ENCODE measurements at places on chromosomes 4 and X.

DNA sequence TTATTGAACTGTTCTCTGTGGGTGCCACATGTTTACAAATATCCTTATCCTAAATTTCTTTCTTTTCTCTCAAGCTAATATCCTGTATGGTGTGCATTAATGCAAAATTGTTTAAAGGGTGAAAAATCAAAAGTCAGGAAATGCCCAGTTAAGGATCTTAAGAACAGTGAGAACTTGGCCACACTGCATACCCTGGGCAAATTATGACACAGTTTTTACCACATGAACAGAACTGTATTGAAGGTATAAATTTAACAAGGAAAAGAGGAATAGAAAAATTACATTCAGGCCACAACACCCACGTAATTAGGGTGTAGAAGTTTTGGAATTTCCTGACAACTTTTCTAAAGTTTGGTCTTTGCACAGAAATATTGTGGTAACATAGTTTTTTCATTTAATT lies 94.4 kb upstream of the HCCS start:
- DNase-seq = no peak

DNA sequence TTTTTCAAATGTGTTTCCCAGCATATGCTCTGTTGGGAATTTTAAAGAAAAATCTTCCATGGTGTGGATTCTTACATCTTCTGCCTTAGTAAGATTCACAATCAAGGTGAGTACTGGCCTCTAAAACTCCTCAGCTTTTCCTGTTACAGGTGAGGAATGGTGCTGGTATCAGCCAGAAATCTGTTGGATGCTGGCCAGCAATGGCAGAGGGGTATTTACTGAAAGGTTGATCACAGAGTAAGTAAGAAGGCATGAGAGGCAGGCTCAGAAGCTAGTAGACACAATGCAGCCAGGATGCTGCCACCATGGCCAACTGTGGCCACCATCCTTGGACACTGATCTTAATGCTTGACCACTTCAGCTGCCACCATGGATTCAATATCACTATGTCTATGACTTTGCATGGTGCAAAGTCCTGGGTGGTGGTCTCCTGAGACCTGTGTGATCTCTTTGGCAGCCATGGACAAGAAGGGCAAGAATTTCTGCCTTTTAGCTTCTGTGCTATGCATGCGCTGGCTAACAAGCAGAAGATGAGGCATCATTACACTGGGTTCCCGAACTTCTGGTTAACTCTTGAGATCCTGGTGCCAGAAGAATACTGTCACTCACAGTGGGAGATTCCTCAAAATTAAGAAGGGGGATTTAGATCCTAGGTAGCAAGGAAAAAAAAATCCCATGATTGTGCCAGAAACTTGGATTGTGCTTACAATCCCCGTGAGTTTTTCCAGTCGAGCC lies 60.2 kb downstream of the CHRNA9 start:
- no peak for DNase-seq

GRCh38 chr4:152676052-152676854 lies 3.5 kb downstream of the TMEM154 start:
- no peak for DNase-seq

- no peak for DNase-seq
Observed at GRCh38 chrX:95290455-95290854, 1394.2 kb upstream of the DIAPH2 start.

DNA sequence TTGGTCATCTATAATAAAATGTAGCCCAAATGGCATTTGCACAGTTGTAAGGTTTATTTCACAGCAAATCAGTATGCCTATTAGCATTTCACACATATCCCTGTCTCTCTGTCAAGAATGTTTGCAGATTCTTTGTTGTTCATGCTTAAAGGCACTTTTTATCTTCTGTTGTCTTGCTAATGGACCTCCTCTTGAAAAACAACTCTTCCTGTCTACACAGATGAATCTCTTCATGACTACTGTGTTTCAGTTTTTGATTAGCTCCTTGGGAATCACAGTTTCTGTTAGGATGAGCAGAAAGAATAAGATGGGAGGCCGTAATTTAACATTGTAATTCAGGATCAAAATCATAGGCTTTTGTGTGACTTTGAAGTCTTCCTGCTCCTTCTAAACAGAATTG lies 35.5 kb upstream of the SLC4A4 start:
- DNase-seq = no peak

DNA sequence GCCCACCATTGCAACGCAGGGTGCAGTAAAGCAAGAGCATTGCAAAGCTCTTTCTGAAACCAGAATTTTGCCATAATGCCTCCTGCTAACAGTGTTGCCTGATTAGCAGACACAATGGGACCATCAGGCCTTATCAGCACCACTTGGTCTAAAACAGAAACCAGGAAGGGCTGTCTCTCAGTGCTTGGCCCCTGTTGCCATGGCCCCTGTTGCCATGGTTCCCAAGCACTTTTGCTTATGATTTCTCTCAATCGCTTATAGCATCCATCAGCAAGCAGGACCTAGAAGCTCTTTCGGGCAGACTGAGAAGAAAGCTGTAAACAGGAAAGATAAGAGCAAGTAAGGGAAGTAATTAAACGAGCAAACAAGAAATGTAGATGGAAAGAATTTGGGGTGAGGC lies 36.8 kb downstream of the RTL5 start:
- no peak for DNase-seq

GRCh38 chrX:85024044-85024443 lies 20.4 kb downstream of the APOOL start:
- no peak for DNase-seq

GRCh38 chr4:147843162-147843561 lies 111.3 kb downstream of the ARHGAP10 start:
- DNase-seq = no peak

DNA sequence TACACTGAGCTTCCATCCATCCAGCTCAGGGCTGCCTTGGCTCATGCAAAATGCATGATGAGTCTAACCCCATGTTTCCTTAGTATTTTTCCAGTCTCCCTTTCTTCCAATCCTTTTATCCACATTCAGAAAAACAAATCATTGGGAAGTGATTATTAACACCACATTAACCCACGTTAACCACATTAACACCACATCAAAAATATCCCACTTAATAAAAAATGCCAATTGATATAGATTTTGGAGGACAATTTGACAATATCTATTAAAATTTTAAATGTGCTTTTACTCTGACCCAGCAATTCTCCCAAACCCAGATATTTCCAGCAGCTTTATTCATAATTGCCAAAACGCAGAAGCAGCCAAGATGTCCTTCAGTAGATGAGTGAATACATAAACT lies 75.6 kb upstream of the SRD5A3 start:
- no peak for DNase-seq

GRCh38 chr4:56307423-56307822 lies 79.9 kb downstream of the AASDH start:
- DNase-seq = no peak

GRCh38 chr4:184861047-184861446 lies 35.3 kb upstream of the ACSL1 start:
- DNase-seq = no peak

GRCh38 chr4:85478576-85478975 lies 3.6 kb downstream of the ARHGAP24 start:
- no peak for DNase-seq

DNA sequence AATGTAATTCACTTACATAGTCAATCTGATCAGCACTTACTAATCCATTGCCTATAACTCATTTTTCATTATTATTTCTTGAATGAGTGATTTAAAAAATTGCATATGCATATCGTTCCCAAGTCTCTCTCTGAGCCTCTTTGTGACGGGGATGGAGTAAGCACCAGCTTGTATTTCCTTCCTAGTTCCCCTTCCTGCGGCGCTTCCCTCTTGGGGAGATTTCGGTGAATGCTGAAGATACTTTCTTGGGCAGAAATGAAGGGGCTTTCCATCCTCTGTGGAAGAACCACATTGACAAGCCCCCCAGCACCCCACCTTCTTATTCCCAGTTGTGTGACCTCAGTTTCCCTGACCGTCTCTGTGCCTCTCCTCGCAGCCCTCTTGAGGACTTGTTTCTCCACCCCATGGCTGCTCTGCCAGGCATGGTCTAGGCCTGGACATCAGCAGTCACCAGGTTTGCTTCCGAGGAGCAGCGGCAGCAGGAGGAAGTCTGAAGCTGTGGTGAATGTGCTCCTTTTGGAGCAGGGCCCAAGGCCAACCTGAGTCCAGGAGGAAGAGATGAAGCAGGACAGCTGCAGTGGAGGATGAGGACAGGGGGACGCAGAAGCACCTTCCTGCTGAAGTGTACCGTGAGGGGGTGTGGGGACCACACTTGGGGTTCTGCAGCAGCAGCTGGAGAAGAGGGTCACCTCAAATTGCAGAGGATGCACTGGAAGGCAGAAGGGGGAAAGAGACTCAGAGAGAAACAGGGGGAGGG lies 124.9 kb downstream of the IRF2 start:
- no peak for DNase-seq

GRCh38 chr4:37687194-37687562 lies 1.0 kb upstream of the RELL1 start:
- no peak for DNase-seq

DNA sequence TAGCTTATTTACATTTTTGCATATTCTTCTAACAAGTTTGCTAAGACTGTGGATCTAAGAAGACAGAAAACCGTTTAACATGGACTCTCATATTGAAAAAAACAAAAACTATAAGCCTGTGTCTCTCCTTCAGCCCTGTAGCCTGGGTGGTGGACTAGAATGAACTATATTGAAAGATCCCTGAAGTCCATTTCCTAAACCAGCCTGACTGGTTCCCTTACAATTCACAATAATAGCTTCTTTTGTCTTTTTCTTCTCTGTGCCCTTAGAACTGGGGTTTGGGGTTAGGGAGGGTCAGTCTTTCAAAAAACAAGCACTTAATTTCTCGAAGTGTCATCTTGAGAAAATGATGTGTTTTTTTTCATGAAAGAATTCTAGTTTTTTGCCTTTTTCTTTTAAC lies 59.0 kb downstream of the GSTCD start:
- DNase-seq = no peak

DNA sequence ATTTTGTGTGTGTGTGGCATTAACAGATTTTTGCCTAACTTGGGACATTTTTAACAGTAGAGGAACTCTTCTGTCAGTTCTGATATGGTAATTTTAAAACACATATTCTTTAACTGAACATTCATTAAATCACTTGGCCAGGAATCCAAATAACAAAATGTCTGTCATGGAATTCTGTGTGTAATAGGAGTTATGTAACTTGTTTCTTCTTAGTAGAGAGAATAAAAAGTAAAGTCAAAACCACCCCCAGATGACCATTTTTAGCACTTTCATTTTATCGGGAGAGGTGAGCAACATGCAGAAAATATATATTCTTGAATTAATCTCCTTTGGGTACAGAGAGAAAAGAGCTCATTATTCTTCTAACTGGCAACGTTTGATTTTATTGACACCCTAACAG lies 1740.3 kb downstream of the STIM2 start:
- DNase-seq = no peak

DNA sequence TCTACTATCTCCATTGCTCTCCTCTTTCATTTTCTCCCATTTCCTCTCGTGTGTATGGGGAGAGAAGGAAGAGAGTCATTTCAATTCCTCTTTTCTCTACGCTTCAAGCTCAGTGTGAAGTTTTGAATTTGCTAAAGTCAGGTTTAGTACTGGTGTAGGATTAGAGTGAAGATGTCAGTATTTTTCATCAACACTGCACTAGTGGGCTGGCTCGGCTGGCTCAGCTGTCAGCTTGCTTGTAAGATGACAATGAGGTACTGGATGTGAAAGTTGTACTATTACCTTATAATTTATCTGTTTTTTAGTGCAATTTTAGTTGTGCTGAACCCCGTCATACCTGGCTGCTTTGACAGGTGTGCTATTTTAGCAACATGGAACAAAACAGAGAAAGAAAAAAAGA lies 2.1 kb upstream of the SH2D1A start:
- no peak for DNase-seq

DNA sequence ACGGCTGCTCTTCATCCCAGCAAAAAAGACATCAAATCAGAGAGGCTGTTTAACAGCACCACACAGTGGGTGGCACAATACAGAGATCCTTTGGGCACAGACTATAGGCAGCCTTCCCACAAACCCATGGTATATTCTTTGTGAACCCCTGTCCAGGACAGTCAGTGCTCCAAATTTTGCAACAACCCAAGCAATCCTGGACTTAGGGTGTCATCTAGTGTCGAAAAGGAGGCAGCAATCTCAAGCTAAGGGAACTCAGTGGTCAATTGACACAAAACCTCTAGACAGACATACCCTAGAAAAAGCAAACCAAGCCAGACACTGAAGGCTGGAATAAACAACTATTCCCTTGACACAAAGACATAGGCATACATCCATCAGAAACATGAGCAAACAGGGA lies 137.4 kb downstream of the BMP15 start:
- DNase-seq = no peak

DNA sequence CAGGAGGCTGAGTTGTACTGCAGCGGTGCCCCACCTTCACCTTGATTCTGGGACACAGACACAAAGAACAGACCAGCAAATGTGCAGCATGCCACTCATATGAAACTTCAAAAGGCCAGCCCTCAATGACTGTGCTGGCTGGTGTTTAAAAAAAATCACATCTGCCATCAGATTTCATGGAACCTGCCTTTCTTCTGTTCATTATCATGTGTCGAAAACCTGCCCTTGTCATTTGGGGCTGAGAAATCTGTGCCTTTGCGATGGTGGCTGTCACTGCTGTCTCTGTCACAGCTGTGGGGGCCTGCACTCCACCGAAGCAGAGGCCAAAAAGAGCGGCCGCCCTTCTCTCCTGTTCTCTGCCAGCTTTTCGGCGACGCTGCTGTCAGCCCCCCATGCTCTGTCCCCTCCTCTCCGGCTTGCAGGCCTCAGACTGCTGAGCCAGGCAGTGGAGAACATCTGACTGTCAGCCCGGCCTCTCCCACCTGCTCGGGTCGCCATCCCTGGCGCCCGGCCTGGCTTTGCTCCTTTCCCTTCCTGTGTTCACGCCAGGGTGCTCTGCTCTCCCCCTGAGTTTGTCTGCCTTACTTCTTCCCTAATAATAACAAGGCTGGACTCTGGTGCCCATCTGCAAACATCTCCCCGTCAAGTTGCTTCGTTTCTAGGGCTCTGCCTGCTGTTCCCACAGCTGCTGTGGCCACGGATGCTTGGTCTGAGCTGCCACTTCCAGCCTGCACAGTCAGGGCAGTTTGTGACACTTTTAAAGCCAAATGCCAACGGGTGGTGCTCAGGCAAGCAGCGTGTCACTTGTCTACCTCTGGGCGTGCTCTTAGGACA lies 355.2 kb downstream of the UNC5C start:
- no peak for DNase-seq

- DNase-seq = no peak
Observed at GRCh38 chr4:73803213-73803612, 33.3 kb upstream of the CXCL6 start.

DNA sequence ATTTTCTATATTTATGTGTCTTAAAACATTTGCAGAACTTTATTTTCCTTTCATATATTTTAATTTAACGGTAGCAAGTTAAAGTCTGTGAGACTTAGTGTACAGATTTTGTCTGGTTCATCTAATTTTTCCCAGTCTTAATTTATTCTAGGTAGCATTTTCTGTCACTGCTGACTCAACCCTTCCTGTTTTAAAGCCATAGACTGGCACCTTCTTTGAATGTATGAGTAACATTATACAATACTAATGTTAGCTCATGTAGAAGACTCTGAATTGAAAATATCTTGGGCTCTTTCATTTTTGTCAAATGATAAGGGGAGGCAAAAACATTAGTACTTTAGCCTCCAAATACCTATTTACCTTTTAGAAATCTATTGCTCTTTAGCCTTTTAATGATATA lies 43.6 kb downstream of the BLTP1 start:
- DNase-seq = no peak

All from AG09309 (cell line).